Activated gamma-delta T cell (primary cell): ENCODE measurements at places on chromosomes 1 and 21.

GRCh38 chr1:54114001-54114400 lies 38.8 kb downstream of the CDCP2 start:
- DNase-seq: no peak

DNA sequence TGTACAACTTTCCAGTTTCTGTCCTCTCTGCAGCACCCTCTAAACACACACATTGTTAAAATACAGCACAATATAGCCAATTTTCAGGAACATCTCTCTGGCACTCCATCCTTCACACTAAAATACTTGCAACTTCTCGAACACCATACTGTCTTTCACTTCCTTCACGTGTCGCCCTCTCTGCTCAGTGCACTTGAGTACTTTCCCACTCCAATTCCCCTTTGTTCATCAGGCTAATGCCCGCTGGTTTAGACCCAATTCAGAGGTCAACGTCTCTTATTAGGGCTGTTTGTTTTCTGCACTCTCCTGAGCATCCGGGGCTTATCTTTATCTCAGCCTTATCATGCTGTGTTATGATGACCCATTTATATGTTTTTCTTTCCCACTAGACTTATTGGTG lies 238.2 kb upstream of the SGIP1 start:
- DNase-seq: no peak

DNA sequence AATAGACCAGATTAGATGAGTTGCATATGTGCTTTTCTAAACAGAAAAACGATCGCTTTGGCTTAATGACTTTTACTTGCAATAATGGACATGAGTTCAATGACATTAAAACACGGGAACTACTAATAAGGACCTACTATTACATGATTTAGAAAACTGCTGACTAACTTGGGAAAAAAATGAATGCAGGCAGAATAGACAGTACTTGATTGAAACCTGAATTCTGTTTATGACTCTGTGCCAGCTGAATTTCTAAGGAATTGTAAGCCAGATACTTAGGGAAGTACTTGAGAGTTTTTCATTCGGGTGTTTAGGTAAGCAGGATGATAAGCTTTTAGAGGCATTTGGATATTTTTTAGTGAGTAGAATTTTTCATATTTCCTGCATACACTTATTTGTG lies 12.0 kb downstream of the ADGRL2 start:
- DNase-seq: no peak

- DNase-seq: no peak
These were observed 375.0 kb upstream of the CHRM3 start for GRCh38 chr1:239011382-239011781.

GRCh38 chr1:99811747-99812146 lies 38.4 kb upstream of the AGL start:
- DNase-seq: no peak

DNA sequence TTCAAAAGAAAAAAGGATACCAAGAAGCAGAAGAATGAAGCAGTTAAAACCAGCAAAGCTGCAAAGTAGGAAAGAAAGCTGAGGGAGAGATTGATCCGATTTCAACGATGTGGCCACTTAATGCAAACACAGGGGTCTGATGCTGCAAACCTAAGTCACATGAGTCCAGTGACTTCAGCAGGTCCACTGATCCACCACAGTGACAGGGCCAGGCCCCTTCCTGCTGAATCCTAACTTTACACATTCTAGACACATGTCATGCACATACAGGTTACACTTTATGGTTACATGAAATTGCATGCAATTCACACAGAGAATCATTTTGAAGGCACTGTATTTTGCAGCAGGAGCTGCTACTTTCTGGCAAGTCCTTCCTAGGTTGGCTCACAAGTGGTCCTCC lies 59.0 kb upstream of the LBR start:
- DNase-seq: no peak

- no peak for DNase-seq
These were observed 63.2 kb downstream of the DTL start for GRCh38 chr1:212098771-212099170.

DNA sequence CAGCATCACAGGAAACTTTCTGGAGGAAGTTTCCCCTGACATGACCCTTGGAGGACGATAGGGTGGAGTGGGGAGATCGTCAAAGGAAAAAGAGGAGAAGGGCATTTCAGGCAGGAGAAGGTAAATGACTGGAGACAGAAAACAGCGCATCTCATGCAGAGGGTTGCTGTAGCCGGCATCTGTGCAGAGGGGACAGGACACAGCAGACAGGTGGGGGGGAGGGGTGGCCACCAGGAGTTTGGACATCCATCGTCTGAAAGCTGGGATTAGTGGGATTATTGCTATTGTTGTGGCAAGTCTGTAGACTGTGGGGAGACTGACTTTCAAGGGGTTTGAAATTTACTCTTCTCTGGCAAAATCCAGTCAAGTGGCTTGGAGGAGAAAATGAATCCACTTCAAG lies 463.9 kb downstream of the OMA1 start:
- no peak for DNase-seq

GRCh38 chr21:45803618-45804340 lies 160.3 kb downstream of the PCBP3 start:
- DNase-seq: no peak

DNA sequence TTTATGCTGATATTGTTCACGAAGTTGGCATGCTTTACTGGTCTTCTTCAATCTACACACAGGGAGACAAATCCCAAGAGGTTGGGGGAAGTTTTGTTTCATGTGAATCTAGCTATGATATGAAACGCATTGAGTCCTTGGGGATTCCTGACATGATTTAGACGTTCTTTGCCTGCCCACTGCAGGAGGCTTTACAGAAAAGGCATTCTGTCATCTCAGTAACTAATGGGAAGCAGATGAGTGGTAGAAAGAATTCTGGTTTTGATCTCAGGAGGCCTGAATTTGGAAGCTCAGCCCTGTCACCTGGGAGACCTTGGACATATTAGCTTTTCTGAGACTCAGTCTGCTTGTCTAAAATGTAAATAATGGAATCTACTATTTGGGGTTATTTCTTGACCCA lies 383.0 kb upstream of the NFIA start:
- no peak for DNase-seq

GRCh38 chr1:174815036-174815435 lies 184.7 kb upstream of the CACYBP start:
- no peak for DNase-seq

DNA sequence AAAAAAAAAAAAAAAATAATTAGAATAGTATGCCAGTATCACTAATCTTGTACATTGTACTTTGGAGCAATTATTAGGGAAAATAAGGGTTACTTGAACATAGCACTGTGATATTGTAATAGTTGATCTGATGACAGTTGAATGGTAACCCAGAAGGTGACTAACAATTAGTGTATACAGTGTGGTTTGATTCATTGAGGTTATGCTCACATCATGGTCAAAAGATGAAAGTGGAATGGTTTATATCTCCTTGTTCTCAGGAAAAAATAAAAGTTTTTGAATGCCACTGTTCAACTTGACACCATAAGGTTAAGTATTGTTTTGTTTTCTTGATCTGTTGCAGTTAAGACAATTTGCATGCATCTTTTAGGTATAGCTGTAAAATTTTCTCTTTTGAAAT lies 87.0 kb downstream of the GPR52 start:
- no peak for DNase-seq

DNA sequence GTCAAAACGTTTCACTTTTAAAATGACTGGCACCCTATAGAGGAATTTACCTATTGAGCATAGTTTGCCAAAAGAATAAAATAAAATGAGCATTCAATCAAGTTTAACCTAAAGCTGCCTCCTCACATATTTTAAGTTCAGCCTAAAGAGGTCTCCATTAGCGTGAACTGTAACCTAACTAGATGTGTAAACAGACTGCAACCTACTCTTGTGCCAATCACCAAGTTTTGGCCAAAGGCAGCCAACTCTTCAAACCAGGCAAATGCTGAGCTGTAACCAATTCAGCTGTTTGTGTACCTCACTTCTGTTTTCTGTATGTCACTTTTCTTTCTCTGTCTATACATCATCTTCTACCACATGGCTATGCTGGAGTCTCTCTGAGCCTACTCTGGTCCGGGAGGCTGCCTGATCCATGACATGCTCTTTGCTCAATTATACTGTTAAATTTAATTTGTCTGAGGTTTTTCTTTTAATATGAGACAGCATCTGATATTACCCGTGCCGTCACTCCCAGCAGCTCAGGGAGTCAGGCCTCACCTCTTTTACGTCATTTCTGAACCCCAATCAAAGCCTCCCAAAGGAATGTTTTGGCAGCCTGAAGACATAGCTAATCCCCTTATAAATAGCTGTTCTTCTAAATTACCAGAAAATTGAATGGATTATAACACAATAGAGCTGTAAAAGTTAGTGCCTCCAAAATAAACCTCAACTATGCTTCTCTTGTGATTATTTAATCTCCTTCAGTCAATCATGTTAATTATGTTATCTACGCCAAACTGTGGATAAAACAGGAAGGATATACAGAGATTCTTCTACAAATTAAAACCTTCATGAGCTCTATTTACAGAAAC lies 81.0 kb upstream of the NR5A2 start:
- no peak for DNase-seq

DNA sequence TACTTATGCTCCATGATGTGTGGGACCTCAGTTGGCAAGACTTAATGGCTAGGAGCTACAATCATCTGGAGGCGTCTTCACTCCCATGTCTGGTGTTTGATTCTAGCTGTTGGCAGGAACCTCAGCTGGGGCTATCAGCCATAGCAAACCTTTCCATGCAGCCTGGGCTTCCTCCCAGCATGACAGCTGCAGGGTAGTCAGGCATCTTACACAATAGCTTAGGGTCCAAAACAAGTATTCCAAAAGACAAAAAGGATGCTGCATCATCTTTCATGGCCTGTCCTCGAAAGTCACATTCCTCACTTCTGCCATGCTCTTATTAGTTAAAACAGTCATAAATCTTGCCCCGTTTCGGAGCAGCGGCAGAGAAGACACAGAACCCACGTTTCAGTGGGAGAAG lies 90.9 kb downstream of the LRRC8C start:
- no peak for DNase-seq

DNA sequence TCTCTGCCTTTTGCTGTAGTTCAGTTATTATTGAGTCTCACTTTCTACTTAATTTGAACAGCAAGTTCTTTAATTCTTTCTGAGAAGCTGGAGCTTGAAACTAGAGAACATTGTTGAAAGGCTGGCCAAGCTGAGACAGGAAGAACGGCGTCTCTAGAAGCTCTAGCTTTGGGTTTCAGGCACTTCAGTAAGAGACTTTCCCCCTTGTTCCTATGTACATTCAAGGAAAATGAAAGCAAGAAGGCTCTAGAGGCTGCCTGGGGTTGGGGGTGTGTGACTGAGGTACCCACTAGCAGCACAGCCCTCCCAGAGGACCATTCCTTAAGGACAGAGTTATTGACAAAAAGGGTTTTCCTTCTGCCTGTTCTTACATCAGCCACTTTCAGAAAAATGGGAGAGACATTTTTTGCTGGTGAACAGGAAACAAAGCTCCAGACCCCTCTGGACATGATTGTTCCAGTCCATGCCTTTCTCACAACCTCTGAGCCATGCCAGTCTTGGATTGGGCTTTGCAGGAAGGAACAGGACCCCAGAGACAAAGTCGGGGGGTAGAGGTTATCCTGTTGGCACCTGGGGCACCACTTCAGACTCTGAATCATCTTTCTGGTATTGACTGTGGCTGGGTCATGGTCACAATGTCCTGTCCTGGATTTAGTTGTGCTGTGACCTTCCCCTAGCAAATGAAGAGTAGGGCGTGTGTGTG lies 63.1 kb downstream of the LAMC2 start:
- DNase-seq: no peak

- no peak for DNase-seq
These were observed 55.5 kb downstream of the HMCN1 start for GRCh38 chr1:185789501-185790193.

DNA sequence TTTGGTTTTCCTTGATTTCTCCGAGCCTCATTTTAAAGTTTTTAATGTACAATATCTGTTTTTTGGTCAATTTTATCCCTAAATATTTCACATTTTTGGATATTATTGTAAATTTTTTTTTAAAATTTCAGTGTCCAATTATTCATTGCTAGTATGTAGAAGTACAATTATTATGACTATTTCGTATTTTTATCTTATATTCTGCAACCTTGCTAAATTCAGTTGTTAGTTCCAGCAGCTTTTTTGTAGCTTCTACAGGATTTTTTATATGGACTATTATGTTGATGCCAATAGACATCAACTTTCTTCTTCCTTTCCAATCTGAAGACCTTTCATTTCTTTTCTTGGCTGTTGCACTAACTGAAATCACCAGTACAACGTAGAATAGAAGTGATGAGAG lies 4.1 kb upstream of the PLA2G2F start:
- DNase-seq: no peak

GRCh38 chr1:154871374-154871773 lies 1.3 kb upstream of the KCNN3 start:
- no peak for DNase-seq
